ENCODE measurements at places on chromosomes 11 and 22.

- DNase-seq = no peak
Measured at GRCh38 chr11:130729678-130730300, 186.5 kb downstream of the SNX19 start.

DNA sequence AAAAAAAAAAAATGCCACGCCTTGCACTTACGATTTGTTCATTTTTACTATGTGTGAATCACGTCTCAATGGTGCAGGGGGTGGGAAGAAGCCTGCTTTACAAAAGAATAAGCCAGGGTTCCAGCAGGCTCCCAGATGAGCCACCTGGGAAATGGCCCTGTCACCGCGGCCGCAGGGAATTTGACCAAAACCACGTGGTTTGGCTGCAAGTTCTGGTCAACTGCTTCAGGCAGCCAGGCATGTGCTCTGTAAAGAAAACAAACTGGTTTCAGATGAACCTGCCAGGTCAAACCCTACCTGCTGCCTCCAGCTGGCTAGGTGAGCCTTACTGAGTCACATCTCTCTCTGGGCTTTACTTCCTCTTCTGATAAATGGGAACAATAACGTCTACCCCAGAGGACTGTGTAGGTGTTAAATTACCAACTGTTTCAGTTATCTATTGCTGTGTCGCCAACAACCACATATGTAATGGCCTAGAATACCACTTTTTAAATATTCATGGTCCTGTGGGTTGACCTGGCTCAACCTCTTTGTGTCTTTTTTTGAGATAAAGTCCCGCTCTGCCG is 30.5 kb upstream of the GCAT start:
- DNase-seq = no peak

- no peak for DNase-seq
Measured at GRCh38 chr11:8830641-8831040, 80.3 kb upstream of the AKIP1 start.

DNA sequence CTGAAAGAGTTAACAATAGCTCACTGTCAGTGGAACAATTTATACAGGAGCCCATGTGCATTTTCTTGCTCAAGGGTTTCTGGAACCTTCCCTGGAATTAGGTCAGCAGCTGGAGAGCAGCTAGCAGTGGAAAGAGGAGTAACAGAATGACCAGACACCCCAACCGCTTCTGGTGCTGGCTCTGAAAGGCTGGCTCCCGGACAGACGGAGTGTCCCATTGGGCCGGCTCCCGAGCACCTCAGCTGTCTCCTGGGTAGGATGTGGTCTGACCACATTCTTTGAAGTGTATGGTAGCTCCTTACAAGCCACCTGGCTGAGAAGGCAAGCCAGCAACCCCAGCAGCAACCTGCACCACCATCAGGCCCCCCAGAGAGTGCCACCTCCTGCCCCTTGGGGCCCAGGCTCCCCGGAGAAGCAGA is 44.7 kb downstream of the ABTB2 start:
- DNase-seq = no peak

- no peak for DNase-seq
Measured at GRCh38 chr22:42283278-42284201, 13.1 kb upstream of the TCF20 start.

All from HTR-8/SVneo (cell line).